Small intestine (tissue), 16 donors: ENCODE measurements at places on chromosomes 12 and 14.

- DNase-seq = no peak
Observed at GRCh38 chr14:54322701-54323337, 74.0 kb upstream of the CDKN3 start.

DNA sequence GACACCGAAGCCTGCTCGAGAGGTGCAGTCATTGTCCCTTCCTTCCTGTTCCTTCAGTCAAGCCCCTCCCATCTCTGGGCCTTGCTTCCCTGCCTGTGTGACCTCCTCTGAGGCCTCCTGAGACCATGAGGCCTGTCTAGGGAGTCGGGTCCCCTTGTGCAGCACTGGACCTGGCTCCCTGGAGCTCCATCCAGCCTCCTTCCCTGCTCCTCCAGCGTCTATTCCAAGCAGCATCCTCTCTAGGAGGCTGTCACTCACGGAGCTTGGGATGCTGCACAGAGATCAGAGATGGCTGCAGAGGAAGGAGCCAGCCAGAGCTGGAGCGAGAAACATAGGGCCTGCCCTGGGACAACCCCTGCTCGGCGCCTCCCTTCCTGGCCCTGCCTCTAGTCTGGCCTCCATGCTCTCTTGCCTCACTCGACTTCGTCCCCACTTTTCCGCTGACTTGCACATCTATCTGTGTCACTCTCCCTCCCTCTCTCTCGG lies 142.7 kb downstream of the BCL11B start:
- DNase-seq = no peak

DNA sequence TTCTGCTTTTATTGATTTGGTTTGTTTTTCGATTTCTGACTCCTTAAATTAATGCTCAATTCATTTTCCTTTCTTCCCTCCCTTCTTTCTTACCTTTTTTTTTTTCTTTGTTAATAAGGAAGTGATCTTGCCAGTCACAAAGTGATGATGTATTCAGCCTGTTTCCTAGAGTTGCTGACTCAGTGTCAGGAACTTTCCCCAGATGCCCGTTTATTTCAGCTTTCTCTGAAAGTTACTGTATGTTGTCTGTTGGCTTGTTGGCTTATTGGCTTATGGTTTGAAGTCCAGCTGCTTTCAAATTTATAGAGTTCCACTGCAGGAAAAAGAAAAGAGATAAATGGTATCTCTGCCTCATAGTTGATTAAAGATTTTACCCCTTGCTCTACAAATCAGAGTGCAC lies 12.4 kb upstream of the SLC6A15 start:
- DNase-seq = no peak

DNA sequence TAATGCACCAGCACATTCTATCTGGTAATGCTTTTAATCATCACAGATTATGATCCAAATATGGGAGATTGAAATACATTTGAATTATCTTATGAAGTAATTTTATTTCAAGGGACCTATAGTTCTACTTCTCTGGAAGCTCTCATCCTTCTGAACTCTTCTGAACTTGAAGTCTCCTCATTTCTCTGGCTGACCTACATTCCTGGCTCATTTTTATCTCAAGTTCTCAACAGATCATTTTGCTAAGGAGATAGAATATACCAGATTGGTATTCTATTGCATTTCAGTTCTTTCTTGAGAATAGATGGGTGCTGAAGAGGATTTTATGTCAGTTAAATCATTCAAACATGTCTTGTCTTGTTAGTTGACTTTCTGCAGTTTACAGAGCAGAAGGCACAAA lies 7.9 kb downstream of the HMGA2 start:
- DNase-seq = no peak

GRCh38 chr14:23562822-23563472 lies 4.6 kb downstream of the AP1G2 start:
- peak; percentile 39 for DNase-seq

DNA sequence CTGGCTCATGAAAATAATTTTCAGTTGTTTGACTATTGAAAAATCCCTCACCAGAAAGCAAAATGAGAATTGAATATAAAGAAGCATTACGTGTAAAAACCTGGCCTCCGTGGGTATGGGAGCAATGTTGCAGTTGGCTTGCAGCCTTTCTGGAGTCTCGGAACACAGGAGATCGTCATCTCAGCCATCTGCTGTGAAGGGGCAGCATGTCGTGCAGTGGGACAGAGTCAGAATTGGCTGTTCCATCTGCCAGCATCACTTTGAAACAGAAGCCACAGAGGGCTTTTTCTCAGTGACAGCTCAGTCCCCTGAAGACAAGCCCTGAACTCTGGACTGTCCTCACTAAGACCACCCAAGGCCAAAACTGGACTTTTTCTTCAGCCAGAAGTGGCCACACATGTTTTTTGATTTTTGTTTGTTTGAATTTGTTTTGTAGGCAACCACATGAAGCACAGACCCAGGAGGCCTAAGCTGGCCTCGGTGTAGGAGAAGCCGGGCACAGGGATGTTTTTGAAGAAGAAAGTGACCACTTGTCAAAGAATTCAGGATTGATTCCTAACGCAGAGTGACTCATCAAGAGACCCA lies 170.8 kb upstream of the DYRK2 start:
- DNase-seq = no peak

- peak; percentile 89 for DNase-seq
Observed at GRCh38 chr12:121536054-121536898, 44.5 kb downstream of the KDM2B start.
